ENCODE measurements at places on chromosomes 6 and 20.

DNA sequence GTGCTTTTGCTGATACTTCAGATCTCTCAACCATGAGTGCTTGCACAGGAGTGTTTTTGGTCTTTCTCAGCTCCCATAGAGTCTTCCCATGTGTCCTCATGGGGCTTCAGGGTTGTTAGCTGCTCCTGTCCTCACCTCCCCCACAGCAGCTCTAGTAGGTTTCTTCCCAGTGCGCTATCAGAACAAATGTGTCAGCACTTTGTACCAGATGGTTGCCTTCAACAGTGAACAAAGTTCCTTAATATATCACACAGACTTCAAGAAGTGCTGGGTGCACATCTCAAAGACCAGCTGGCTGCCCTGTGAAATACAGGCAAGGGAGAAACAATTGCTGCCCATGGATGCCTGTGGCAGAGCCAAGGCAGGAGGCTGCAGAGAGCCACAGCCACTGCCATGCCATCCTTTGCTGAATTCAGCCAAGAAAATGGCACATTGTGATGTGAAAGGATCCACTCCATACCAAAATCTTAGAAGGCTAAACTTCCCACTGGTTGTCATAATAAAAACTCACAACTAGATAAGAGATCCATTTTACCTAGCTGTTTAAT is 471.3 kb downstream of the C6orf118 start:
- DNase-seq: no peak

DNA sequence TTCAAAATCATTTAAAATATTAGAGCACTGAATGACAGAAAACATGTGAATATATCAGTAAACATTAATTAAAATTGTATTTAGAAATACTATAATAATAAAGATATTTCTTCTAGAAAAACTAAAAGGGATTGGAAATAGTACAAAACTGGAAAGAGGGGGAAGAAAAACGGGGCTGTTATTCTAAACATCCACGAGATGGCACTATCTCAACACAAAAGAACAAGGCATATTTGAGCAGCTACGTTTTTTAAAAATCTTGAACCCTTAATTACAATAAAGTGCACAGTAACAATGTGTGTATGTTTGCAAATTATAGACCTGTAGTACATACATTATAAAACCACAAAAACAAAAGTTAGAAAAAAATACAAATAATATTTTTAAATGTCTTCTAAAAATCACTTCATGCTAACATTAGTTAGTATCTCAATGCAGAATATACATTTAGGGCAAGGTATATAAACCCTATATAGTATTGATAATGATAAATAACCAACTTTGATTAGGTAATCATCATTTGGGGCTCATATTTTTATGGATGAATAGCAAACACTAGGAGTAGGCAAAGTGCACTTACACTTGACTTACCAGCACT is 42.5 kb upstream of the PNISR start:
- DNase-seq: peak; percentile 62

DNA sequence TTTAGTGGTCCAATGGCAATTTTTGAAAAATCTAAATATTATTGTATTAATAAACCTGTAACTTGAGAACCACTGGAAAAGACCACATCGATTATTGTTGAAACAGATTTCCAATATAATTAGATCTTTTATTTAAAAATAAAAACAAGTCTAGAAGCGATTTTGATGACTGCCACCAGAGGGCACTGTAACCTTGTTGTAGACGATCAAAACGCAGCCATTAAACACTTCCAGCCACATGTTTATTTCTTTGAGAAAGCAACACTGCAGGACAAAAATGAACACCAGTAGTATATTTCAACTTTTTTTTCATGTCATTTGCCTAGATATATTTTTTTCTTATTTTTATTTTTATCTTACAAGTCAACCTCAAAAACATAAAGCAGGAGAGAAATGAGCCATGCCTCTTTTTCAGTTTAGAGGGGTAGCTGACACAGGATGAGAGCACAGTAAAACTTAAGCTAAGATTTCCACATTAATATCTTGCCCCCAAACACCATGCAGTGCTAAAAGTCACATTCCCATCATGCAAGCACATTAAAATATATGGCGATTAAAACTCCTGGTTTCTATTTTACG is 115.4 kb downstream of the OPRM1 start:
- peak; percentile 73 for DNase-seq

GRCh38 chr6:38774929-38775707 is 60.0 kb downstream of the DNAH8 start:
- no peak for DNase-seq

DNA sequence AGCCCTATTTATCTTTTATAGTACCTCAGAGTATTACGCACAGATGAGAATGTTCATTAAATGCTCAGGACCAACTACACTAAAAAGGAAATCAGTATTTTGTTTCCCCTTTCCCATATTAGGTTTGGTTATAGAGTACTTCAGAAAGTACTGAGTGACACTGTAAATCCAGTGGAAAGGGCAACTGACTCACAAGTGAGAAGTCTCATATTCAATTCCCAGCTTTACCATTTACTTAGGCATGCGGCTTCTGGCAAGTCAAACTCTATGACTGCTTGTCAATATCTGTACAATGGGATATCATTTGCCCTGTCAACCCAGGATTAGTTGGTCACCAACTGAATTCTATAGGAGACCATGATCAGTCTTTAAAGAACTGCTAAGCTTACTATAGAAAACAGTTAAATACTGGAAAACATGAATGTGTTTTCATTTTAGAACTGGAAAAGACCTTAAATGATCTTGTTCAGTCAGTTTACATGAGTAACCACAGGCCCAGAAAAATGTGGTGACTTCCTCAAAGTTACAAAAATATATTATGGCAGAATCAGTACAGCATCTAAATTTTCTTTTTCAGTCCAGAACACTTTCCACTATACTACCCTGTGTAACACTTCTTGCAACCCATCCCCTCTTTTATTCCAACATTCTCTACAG is 3.6 kb downstream of the MAP3K7 start:
- DNase-seq: no peak

- DNase-seq: peak; percentile 75
Measured at GRCh38 chr6:112701201-112701600, 354.1 kb downstream of the RFPL4B start.

DNA sequence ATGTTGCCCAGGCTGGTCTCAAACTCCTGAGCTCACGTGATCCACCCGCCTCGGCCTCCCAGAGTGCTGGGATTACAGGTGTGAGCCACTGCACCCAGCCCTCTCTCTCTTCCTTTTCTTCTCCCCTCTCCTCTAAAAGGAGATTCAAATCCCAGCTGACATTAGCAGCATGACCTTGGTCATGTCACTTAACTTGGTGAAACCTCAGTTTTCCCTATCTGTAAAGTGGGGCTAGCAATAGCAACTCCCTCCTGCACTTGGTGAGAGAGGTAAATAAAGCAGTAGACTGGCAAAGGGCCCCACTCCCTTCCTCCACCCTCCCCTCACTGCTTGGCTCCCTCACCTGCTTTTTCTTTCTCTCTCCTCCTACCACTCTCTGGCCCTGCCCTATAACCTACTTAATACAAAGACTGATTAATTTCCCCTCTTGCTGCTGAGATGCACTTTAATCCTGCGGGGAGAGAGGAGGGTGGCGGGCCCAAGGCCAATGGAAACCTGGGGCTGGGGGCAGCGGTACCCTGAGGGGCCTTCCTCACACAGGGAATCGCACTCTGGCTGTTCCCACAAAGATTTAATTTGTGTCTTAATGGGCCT is 54.2 kb upstream of the ZFAND3 start:
- no peak for DNase-seq

GRCh38 chr6:140579918-140580317 is 1205.5 kb upstream of the CITED2 start:
- DNase-seq: no peak

- no peak for DNase-seq
Measured at GRCh38 chr6:32149092-32149755, 2.5 kb downstream of the PRRT1 start.

GRCh38 chr6:5599127-5599526 is 337.8 kb downstream of the FARS2 start:
- no peak for DNase-seq

GRCh38 chr20:59830665-59831023 is 102.8 kb downstream of the SYCP2 start:
- peak; percentile 67 for DNase-seq

DNA sequence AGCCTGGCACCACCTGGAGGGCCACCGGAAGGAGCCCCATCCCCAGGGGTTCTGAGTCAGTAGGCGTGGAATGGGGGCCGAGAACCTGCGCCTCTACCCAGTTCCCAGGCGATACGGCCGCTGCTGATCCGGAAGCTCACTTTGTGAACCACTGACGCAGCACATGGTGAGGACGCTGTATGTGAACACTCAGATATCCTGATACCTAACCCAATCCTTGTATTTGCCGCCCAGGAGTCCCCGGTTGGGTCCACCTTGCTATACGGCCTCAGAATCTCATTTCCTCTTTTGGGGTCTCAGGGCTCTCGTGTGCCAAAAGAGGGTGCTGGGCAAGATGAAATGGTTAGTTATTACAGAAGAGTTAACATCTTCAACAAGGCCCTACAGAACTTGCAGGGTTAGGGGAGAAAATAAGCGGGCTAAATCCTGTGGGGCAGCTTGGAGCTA is 604 bp upstream of the RAB5IF start:
- no peak for DNase-seq

- DNase-seq: no peak
Measured at GRCh38 chr20:58705208-58705926, 12.8 kb downstream of the NPEPL1 start.

DNA sequence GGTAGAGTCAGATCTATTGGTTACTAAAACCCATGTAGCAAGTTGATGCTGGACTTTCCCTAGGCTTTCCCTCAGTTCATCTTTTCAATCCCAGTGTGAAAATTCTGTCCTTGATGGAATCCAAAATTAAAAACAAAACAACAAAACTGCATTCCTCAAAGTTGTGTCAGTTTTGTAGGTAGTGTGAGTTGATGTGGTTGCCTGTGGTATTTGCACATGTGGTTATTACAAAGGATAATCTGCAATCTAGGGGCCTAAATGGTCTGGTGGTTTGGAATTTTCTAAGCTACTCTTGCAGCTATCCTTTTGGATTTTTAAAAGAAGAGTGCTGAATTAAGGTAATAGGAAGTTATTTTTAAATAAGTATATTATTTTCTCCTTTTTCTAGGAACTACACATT is 132.2 kb upstream of the SCGN start:
- DNase-seq: no peak

DNA sequence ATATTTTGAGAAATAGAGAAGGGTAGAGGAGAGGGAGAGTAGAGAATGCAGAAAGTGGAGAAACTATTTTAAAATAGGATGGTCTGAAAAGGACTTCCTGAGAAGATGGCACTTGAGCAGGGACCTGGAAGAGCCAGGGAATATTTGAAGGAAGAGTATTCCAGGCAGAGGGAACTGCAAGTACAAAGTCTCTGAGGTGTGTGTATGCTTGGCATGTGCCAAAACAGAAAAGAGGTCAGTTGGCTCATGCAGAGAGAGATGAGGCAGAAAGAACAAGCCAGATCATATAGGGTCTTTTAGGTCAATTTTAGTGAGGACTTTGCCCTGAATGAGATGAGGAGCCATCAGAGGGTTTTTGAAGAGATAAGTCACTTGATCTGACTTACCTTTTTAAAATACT is 145.9 kb downstream of the FLRT3 start:
- DNase-seq: no peak

DNA sequence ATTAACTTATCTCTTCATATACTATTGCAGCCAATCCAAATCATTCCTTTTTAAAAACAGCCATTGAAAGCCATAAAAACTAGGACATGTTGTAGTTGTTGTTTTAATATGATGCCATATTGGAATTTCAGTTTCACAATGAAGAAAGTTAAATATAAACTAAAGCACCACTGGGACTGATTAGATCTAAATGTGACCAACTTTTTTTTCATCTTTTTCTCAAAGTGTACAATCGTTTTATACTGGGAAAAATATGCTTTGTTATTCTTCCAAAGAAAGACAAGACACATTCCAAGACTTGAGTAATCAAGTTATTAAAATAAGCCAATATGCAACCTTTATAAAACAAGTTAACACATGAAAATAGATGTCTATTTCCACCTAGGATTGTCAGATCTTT is 68.5 kb downstream of the THEMIS start:
- no peak for DNase-seq
